ENCODE measurements at places on chromosomes 16 and 17.

GRCh38 chr16:87961623-87962022, 10.4 kb downstream of the BANP start:
- DNase-seq, result no peak

DNA sequence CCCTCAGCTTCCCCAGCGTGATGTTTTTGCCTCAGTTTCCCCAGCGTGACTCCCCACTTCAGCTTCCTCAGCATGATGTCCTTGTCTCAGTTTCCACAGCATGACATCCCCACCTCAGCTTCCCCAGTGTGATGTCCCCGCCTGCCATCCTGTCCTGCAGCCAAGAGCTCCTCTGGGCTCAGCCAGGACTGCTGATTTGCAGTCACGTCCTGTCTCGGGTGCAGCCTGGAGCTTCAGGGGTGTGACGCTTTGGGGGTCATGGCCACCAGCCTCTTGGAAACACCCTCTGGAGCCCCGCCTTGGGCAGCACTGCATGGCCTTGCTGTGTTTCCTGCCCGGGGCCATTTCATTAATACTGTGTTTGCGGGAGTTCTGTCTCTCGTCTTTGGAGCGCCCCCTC, 16.5 kb upstream of the NUDT16L1 start:
- DNase-seq, result peak; percentile 34

- no peak for DNase-seq
Observed at GRCh38 chr17:80097127-80097621, 4.2 kb upstream of the GAA start.

- DNase-seq, result no peak
Observed at GRCh38 chr17:63547083-63547523, 3.2 kb upstream of the DCAF7 start.

- DNase-seq, result no peak
Observed at GRCh38 chr17:60354223-60354622, 37.7 kb downstream of the USP32 start.

DNA sequence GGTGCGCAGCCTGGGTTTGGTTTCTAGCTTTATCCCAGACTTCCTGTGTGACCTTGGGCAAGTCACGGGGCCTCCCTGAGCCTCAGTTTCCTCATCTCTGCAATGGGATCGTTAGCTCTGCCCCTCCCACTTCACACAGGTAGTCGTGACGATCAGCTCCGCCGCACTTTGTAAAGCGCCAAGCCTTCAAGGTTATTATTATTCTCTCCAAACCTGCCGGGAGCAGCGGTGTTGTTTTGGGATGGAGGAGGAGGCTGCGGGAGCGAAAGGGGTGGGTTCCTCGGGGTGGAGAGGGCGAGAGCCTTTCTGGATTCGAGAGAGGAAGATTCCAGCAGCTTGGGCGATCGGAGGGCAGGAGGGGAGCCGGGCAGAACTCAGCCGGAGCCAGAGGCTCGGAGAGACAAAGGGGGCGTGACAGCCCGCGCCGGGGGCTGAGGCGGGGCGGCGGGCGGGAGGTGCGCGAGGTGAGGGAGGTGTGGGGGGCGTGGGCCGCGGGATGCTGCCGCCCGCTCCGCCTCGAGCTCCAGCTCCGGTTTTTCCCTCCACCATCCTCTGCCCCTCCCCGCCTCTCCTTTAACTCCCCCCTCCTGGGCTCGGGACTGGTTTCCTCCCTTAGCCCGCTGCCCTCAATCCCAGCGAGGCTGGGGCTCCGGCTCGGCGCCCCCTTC, at the start of gene EFNB3:
Gene EFNB3 (plus strand): TSS at position 602 of the 668 bp plus-strand sequence. CDS start 397 bp downstream, outside the sequence.
- DNase-seq, result no peak

- DNase-seq, result no peak
Observed at GRCh38 chr17:38605411-38605840, 326 bp downstream of the SRCIN1 start.

GRCh38 chr16:81080233-81080632, 3.2 kb upstream of the C16orf46 start:
- DNase-seq, result no peak
